ENCODE measurements at places on chromosomes 7 and 10.

DNA sequence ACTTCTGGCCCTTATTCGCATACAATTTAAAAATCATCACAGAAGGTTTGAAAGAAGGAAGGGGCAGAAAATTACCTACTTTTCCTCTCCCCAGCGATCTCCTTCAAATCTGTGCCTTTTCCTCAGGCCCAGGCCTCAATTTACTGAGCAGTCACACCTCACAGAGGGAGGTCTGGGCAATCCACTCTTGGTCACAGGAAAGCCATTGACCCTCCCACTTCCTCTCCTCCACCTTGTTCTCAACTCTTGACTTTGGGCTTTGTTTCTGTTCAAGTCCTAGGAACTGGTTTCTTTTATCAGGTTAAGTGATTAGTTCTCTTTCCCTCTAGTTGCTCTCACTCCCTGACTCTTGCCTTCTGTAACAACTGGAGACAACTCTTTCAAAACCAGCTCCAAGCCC, 37.0 kb upstream of the ATRNL1 start:
- no peak for DNase-seq

DNA sequence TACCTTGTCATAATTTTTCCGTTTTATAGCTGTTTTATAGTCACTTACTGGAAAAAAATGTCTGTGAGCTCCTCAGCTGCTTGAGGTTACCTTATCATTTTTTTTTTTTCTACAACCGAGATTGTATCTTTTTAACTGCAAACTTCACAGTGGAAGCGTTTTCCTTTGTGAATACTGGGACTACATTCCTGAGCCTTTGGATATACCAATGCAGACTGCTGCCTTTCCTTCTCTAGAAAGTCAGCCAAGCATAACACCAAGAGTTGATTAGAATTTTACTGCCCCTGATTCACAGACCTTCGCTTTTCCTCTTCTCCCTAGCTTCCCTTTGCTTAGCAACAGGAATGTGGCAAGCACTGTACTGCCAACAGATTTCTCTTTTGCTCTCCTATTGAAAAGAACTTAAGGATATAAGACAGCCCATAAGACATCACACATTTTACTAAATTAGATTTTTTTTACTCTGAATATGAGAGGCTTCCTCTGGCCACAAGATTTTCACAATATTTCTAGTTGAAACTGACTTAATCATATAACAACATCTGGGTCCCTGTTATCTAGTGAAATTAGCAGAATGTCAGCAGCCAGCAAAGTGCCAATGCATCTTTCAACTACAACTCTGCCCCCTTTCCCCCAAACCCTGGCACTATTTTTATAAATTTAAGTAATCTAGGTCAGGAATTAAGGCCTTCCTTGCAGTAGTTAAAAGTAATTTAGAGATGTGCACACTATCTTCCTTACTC, 170.6 kb downstream of the PRKG1 start:
- DNase-seq = no peak

GRCh38 chr7:50661345-50662040, 96.3 kb upstream of the DDC start:
- DNase-seq = no peak

- no peak for DNase-seq
These were observed 62.7 kb downstream of the SUGCT start for GRCh38 chr7:40197527-40197926.

GRCh38 chr7:16136896-16137295, 284.4 kb downstream of the CRPPA start:
- no peak for DNase-seq

GRCh38 chr7:102064361-102065025, 222.2 kb upstream of the SH2B2 start:
- no peak for DNase-seq

All from uterus (tissue), 4 donors.